ENCODE measurements at places on chromosomes 16 and 17. TPM values are rescaled to one million over a fixed set of nuclear protein-coding genes. Genes with fewer than 3 reads are reported as not detected.
A peak's percentile ranks its signal among the peaks of the same experiment; 100 is the strongest.

DNA sequence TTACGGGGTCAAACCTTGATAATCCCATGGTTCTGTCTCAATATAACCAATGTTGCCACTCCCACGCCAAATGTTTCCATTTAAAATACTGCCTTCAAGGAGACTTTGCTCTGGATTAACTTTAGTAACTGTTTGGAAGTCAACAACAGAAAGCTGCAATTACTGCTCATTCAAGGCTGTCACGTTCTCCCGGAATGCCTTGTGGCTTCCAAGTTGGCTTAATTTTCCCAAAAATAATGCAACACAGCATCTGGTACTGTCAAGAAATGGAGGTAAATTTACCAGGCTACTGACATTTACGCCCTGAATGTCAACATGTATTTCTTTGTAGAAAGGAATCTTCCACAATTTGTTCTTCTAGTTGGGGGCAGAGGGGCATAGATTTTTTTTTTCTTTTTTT, 38.2 kb downstream of the GPRC5B start:
- no peak for DNase-seq

DNA sequence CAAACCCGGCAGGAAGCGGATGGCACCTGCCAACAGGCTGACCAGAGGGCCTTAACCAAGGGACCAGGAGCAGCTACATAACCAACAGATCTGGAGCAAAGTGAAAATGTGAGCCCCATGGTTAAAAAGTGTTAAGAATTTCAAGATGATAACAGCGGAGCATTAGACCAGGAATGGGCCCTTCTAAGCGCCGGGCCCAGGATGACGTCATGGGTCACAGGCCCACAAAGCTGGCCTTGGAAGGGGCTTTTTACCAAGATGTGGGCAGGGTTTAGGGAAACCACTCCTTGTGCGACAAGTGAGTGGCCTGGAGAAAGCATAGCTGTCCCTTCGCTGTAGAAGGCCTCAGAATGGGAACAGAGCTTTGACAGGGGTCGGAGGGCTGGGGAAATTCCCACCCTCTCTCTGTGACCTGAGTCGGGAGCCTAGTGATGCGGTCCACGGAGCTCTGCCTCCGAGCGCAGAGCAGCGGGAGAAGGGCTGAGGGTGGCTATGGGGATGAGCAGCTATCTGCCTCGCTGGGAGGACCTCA, 84.4 kb upstream of the RPL38 start:
- no peak for DNase-seq

DNA sequence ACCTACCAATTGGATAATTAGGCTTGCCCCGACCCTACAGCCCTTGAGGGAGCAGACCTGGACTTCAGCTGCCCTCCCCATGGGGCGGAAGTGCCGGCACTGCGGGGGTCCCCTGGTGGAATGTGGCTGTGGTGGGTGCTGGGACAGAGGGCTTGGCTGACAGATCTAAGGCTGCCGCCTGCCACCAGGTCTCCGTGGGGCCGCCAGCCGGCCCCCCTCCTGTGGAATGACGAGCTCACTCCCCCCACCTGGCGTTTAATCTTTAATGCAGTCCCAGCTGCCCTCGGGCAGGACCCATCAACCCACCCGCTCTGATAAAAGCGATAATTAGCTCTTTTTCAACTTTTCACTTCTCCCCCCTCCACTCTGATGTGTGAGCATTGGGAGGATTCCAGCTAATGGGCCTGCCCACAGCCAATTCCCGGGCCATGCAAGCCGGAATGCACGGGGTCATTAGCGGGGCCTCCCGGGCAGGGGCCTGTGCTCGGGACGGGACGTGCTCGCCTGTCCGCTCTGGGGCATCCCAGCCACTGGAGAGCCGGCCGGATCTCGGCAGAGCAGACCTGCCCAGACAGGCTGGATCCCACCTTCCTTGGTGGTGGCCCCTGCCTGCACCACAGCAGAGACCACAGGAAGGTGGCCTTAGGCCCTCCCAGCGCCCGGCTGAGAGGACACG, 28.3 kb upstream of the GOSR2 start:
- peak; percentile 78 for DNase-seq

- no peak for DNase-seq
Observed at GRCh38 chr17:51475730-51476129, 215.4 kb downstream of the UTP18 start.

- no peak for DNase-seq
Observed at GRCh38 chr17:44604116-44604761, 47.0 kb downstream of the FZD2 start.

DNA sequence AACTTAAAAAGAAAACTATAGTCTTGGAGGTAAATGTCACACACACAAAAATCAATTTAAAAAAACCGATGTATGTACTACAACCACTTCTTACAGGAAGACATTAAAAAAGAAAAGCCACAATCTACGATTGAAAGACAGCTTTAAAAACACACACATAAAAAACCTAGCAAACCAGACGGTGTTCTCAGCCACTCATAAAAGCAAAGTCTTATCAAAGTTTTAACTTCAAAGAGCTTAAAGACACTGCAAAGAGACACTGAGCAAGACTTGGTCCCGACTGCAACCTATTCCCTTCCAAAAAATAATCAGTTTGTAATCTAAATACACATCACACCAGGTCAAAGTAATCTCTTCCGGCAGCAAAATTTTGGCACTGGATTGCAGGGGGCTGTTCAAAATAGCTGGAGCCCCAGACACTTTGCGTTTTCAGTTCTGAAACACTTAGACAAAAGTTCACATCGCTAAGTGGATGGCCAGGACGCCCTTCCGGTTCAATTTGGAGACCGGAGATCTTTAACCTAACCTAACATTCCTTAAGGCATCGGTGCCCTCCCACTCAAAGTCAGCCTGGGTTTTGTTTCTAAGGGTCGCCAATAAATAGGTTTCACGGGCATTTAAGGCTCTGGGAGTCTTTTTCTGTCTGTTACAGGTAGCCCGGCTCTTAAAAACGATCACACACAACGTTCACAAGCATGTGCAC, 2.6 kb downstream of the ZCCHC14 start:
- no peak for DNase-seq

DNA sequence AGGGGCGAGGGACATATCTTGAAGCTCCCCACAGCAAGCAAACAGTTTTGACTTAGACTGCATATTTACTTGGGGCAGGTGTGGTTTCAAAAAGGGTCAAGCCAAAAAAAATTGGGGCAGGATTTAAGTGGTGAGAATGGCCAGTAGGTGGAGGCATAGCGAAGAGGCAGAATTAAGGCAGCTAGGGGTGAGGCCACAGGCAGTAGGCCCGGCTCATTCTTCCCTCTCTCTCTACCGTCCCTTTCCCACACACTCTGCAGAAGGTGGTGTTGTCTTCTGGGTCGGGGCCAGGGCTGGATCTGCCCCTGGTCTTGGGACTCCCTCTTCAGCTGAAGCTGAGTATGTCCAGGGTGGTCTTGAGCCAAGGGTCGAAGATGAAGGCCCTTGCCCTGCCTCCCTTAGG, 2.6 kb downstream of the SHBG start:
- peak; percentile 89 for DNase-seq

DNA sequence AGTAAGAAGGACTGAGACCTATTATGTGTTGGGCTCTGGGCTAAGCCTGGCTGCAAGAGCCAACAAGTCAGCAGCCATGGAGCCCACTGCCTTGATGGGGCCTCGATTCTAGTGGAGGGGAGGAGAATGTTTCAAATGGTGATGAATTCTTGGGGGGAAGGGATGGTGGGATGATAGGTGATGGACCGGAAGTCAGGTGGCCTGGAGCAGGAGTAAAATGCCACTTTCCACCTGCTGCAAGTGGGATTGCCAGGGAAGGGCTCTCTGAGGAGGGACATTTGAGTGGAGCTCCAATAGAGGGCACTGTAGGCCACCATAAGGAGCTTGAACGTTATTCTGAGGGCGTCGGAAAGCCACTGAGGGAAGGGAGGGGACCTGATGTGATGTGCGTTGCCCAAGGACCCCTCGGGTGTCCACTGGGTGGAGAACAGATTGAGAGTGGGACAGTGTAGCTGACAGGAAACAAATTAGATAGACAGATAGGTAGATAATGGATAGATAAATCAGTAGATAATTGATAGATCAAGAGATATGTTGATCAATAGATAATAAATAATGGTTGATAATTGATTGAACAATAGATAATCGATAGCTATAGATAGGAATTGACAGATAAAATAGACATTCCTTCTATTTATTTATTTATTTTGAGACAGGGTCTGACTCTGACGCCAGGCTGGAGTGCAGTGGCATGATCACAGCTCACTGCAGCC, 18.2 kb upstream of the NXPH3 start:
- DNase-seq = peak; percentile 80

GRCh38 chr16:9681508-9681907, 500.7 kb downstream of the GRIN2A start:
- no peak for DNase-seq

DNA sequence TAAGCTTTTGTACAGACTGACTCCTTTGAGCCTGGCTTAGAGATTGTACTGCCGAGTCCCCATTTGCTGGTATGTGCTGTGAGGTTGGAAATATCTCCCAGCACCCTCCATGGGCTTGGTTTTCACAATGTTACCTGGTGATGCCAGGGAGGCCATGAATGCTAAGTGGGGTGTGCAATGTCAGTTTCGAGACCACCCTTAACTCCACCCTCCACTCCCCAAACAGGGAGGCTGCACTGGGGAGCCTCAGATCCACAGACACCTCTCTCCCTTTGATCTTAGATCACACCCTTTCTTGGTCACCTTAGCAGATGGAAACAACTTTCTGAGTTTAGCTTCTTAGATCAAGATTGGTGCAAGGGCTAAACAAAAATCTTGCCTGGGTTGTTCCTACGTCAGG, 28.6 kb upstream of the PIK3R6 start:
- no peak for DNase-seq

CTRB1 gene
- total RNA-seq = not detected

DNA sequence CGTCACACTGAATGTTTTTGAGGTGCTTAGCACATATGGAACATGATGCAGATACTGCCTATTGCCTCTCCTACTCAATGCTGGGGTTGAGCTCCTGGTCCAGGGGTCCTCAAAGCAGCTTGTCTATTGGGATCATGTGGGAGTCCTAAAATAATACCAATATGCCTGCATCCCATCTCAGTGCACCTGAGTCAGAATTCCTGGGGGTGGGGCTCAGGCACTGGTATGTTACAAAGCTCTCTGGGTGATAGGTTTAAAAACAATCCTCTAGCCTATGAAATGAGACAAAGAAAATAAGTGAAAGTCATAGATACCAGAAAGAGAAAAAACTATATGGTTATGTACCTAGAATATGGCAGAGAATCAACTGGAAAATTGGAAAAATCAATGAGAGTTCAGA, 156.6 kb upstream of the NLRP1 start:
- DNase-seq = peak; percentile 24
